Uterus (tissue), 4 donors: ENCODE measurements at places on chromosomes 5 and 9. TPM values are rescaled to one million over a fixed set of nuclear protein-coding genes. Genes with fewer than 3 reads are reported as not detected.

- no peak for DNase-seq
- no peak overlapping the region for H3K4me3 ChIP-seq
- H3K27ac ChIP-seq: no peak overlapping the region
- H3K27me3 ChIP-seq: no peaks in the 10 kb centered on the region
- H3K36me3 ChIP-seq: no peaks in the 10 kb centered on the region
These were observed 46.1 kb downstream of the NMUR2 start for GRCh38 chr5:152358861-152359568.

DNA sequence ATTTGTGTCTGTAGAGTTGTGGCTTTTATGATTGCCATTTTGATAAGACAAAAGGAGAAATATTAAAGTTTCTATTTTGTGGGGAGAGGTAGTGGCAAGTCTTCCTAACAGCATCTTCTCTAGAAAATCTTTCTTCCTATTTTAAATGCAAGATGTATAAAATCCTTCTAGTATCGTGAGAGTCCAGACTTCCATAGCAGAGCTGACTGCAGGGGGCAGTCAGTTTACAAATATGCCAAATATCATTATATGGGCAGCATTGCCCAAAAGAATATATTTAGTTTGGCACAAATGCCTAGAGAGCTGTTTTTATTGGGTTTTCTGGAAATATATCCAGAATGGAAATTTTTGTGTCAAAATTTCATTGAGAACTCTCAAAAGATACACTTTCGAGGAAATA, 82.1 kb upstream of the ALDH1A1 start:
- H3K36me3 ChIP-seq: no peaks in the 10 kb centered on the region
- H3K27ac ChIP-seq: no peak overlapping the region
- DNase-seq: no peak
- no peak overlapping the region for H3K4me3 ChIP-seq

Gene CDX1
- total RNA-seq: 0.41 TPM

- no peaks in the 10 kb centered on the region for H3K36me3 ChIP-seq
- no peak for DNase-seq
- no peaks in the 10 kb centered on the region for H3K4me1 ChIP-seq
- H3K4me3 ChIP-seq: no peak overlapping the region
- no peaks in the 10 kb centered on the region for H3K27me3 ChIP-seq
- no peak overlapping the region for H3K27ac ChIP-seq
These were observed 291.1 kb upstream of the TLE4 start for GRCh38 chr9:79280691-79281090.

DNA sequence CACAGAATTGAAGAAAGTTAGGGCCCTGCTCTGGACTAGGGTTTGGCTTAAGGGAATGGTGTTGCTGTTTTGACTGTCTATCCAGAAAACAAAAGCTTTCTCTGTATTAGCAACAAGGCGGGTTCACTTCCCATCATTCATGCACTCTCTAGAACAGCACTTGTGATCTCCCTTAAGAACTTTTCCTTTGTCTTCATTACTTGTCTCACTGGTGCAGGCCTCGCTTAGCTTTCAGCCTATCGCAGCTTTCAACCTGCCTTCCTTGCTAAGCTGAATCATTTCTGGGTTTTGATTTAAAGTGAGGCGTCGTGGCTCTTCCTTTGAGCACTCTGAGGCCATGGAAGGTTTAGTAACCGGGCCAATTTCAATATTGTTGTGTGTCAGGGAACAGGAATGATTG, 35.2 kb upstream of the LPCAT1 start:
- H3K4me3 ChIP-seq: no peak overlapping the region
- H3K4me1 ChIP-seq: no peaks in the 10 kb centered on the region
- no peak overlapping the region for H3K27ac ChIP-seq
- no peak for DNase-seq
- no peaks in the 10 kb centered on the region for H3K36me3 ChIP-seq

DNA sequence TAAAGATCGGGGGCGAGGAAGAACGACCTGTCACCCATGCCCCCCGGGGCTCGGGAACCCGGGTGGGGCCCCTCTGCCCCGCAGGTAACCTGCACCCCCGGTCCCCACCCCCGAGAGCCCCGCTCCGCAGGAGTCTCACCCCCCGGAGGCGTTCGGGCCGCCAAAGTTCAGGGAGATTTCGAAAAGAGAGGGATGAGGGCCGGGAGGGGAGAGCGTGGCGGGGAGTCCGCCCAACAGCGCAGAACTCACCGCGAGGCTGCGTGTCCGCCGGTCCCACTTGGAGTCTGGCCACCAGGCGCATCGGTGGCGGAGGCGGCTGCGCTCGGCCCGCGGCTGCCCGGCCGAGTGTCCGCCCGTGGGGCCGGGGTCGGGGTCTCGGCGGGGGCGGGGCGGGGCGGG, at the start of gene PHF19:
TSS of gene PHF19 (minus strand) at position 347 of the 399 bp plus-strand sequence. CDS start 2,447 bp downstream, outside the sequence.
- H3K27ac ChIP-seq: peak within 1 kb of the TSS; percentile 100
- peak within 1 kb of the TSS; percentile 72 for H3K4me3 ChIP-seq
- DNase-seq: peak; percentile 59
- no peaks in the 10 kb centered on the region for H3K27me3 ChIP-seq
- H3K4me1 ChIP-seq: no peaks in the 10 kb centered on the region

DNA sequence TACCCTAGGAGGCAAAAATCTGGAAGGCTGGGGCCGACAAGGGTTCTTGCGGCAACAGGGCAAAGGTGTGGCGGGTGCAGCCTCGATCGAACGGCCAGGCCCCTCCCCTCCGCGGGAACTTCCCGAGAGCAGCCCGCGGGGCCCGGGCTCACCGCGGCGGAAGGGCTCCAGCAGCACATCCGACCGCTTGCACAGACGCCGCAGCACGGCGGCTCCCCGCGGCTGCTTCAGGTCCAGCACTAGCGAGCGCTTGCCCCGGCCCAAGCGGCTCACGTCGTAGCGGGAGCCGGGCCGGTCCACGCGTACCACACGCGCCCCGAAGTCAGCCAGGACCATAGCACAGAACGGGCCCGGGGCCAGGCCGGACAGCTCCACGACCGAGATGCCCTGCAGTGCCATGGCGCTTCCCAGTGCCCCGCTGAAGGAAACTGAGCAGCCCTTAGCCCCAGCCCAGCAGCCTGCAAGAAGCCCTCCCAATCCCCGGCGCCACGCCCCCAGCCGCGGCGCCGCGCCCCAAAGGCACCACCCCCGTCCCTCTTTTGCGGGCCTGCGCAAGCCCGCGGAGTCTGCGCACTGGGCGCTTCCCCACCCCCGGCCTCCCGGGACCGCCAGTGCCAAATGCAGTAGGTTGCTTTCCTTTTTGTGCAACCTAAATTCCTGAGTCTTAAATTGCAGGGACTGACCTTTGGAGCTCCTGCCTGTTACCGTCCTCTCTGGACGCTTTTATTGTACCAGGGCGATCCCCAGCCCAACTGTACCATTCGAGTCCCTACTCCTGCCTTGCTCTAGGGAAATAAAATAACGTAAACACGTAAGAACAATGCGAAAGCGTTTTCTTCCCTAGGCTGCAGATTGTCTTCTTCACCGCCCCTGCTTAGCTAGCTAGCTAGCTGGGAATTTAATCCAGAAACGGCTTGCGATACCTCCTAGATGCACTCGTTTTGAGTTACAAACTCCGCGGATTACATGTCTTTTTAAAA, at the start of gene AMACR:
TSS of gene AMACR (minus strand) at position 430 of the 980 bp plus-strand sequence. CDS start at position 399, 31 bp downstream.
- no peaks in the 10 kb centered on the region for H3K36me3 ChIP-seq
- peak; percentile 93 for DNase-seq
- H3K27me3 ChIP-seq: no peaks in the 10 kb centered on the region

DNA sequence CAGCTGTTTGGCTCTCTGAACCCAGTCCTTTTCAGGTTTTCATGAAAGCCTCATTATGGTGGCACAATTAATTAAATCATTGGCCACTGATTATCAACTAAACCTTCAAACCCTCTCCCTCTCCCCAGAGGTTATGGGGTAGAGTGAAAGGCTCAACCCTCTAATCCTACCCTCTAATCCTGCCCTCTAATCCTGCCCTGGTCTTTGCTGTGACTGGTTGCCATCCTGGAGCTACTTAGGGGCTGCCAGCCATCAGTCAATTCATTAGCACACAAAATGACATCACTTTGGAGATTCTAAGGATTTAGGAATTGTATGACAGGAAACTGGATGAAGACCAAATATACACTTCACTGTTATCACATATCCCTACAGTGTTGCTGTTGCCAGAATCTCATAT, 36.1 kb downstream of the ANKS6 start:
- no peak overlapping the region for H3K27ac ChIP-seq
- H3K36me3 ChIP-seq: no peaks in the 10 kb centered on the region
- no peaks in the 10 kb centered on the region for H3K4me1 ChIP-seq
- no peaks in the 10 kb centered on the region for H3K27me3 ChIP-seq
- no peak overlapping the region for H3K4me3 ChIP-seq

Gene TCF7
- 1.0 TPM for total RNA-seq

DNA sequence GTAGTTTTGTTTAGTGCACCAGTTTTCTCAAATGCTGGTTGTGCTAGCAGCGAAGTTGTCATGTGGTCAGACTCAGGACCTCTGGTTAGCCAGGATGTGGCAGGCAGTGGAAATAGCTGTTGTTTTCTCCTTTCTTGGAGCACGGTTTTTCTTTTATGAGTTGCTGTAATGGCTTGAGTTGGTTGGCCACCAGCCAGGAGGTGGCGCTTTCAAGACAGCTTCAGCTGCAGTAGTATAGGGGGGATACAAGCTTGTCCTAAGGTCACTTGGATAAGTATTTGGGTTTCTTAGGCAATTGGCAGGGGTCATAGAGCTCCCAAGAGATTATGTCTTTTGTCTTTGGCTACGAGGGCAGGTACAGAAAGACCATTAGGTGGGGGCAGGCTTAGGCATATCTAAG, 274.2 kb upstream of the TARS1 start:
- H3K36me3 ChIP-seq: no peaks in the 10 kb centered on the region
- no peak overlapping the region for H3K4me3 ChIP-seq
- no peaks in the 10 kb centered on the region for H3K27me3 ChIP-seq
- no peak overlapping the region for H3K27ac ChIP-seq

DNA sequence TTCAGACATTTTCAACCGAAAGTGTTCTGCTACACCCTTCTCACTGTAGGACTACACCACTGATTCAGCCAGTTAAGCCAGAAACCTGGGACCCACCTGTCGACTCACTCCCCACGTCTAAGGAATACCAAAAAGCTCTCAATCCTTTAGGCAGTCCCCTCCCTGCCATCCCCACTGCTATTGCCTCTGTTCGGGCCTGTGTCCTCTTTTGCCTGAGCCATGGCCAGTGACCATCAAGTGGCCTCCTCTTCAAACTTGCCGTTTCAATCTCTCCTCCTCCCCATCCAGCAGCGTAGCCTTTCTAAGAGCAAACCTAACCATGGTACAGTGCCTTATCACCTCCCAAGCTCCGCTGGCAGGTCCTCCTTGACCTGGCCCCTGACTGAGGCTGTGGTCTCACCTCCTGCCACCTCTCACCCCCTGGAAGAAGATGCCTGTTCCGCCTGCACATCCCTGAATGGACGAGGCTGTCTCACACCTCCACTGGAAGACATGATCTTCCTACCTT, 64.1 kb downstream of the GALNT12 start:
- no peak for DNase-seq
- no peak overlapping the region for H3K4me3 ChIP-seq
- no peaks in the 10 kb centered on the region for H3K4me1 ChIP-seq
- H3K27me3 ChIP-seq: no peaks in the 10 kb centered on the region
- H3K27ac ChIP-seq: no peak overlapping the region

Gene IDNK
- total RNA-seq: 5.5 TPM

DNA sequence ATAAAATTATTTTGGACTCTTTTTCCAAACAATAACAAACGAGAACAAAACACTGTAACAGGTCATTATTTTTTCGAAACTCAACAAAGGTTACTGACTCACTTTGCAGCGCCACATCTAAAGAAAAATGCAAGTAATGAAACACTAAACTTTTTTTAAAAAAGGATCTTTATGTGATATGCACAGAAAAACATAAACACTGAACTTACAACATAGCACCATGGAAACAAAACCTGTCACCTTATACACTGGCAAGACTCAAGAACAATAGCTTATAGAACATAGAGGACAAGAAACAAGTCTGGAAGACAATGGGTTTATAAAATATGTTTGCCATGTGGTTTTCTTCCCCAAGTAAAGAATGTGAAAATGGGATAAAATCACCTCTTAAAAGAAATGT, 85.2 kb downstream of the AUH start:
- H3K4me1 ChIP-seq: no peaks in the 10 kb centered on the region
- H3K36me3 ChIP-seq: no peaks in the 10 kb centered on the region
- H3K27ac ChIP-seq: no peak overlapping the region
- no peak for DNase-seq

DNA sequence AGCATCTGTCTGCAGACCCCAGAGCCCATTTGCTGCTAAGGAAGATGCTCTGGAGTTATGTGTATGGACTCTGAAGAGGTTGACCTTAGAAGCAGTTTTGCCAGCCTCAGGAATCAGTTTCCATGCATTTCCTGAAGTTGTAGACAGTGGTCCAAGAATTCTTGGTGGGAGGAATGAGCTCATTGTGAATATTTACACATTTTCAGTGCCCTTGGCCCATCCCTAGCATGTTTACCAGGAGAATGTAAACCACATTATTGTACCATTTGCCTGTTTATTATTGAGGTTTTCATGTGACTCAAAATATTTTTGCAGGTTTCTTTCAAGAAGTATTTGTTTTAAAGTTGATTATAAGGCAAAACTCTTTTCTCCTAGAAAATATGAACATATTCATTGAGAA, 93.8 kb downstream of the NXNL2 start:
- no peak overlapping the region for H3K4me3 ChIP-seq
- H3K27me3 ChIP-seq: no peaks in the 10 kb centered on the region
- no peak for DNase-seq
- H3K36me3 ChIP-seq: no peaks in the 10 kb centered on the region
- H3K27ac ChIP-seq: no peak overlapping the region

- H3K27me3 ChIP-seq: no peaks in the 10 kb centered on the region
- H3K27ac ChIP-seq: no peak overlapping the region
- H3K36me3 ChIP-seq: no peaks in the 10 kb centered on the region
- H3K4me1 ChIP-seq: no peaks in the 10 kb centered on the region
These were observed 412.6 kb downstream of the DMRT2 start for GRCh38 chr9:1462626-1463308.

- no peak for DNase-seq
- no peak overlapping the region for H3K4me3 ChIP-seq
- H3K27me3 ChIP-seq: no peaks in the 10 kb centered on the region
These were observed 9.7 kb downstream of the TERT start for GRCh38 chr5:1285141-1285540.

DNA sequence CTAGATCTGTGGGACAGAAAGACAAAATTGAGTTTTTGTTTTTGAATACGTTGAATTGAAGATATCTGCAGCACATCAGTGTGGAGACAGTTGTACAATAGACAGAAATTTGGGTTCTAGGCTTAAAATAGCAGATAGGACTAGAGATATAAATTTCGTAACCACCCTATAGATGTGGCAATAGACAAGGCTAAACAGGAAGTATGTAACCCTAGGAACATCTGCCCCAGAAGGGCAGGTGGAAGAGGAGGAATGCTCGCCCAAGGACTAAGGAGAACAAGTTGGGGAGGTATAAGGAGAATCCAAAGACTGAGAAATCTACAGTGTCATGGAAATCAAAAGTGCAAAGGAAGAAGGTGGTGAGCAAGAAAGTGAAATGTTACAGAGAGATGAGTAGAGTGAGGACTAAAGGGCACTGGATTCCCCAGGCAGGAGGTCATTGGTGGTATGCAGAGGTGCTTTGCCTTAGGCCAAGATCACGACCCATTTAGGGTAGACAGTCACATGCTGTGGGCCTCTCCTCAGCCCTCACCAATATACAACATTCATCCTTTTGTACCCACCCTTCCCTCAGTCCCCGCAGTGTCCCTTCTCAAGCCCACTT, 109.1 kb upstream of the ELL2 start:
- no peaks in the 10 kb centered on the region for H3K4me1 ChIP-seq
- H3K27ac ChIP-seq: no peak overlapping the region
- no peaks in the 10 kb centered on the region for H3K27me3 ChIP-seq
- no peak overlapping the region for H3K4me3 ChIP-seq

Gene CDKN2B-AS1
- total RNA-seq: not detected
